Activated CD4-positive, alpha-beta T cell treated with anti-CD3 and anti-CD28 coated beads, Interleukin-2, amount 10 ng/mL, durations not matched to agents 24 days and 14 days (primary cell): ENCODE measurements at places on chromosomes 13 and 19. TPM values are rescaled to one million over a fixed set of nuclear protein-coding genes. Genes with fewer than 3 reads are reported as not detected.

Gene KLK3
- not detected in 2 replicates for total RNA-seq

Gene PTGER1
- 0.78 and 1.1 TPM in 2 replicates for total RNA-seq

Gene ZNF283
- 4.0 and 5.7 TPM in 2 replicates for total RNA-seq

DNA sequence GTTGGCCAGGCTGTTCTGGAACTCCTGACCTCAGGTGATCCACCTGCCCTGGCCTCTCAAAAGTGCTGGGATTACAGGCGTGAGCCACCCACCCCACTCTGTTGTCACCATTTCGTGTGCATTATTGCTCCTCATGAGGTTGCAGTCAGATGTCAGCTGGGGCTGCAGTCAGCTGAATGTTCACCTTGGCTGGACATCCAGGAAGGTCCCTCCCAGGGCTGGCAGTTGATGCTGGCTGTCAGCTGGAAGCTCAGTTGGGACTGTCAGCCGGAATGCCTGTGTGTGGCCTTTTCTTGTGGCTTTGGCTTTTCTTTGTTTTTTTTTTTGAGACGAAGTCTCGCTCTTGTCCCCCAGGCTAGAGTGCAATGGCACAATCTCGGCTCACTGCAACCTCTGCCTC is 6.6 kb downstream of the MEGF8 start:
- no peaks in the 10 kb centered on the region for H3K27me3 ChIP-seq
- H3K27ac ChIP-seq = no peak overlapping the region
- no peaks in the 10 kb centered on the region for H3K36me3 ChIP-seq
- no peak overlapping the region for H3K4me3 ChIP-seq

- H3K4me3 ChIP-seq = no peak overlapping the region
- H3K4me1 ChIP-seq = peaks cover 3% of the 10 kb centered on the region
- no peak overlapping the region for H3K27ac ChIP-seq
- peaks cover 3% of the 10 kb centered on the region for H3K27me3 ChIP-seq
Observed at GRCh38 chr19:55546822-55547614, 1.7 kb upstream of the SBK3 start.

- no peaks in the 10 kb centered on the region for H3K4me1 ChIP-seq
- no peak overlapping the region for H3K4me3 ChIP-seq
- no peak overlapping the region for H3K27ac ChIP-seq
Observed at GRCh38 chr13:110581506-110582185, 20.1 kb upstream of the RAB20 start.

DNA sequence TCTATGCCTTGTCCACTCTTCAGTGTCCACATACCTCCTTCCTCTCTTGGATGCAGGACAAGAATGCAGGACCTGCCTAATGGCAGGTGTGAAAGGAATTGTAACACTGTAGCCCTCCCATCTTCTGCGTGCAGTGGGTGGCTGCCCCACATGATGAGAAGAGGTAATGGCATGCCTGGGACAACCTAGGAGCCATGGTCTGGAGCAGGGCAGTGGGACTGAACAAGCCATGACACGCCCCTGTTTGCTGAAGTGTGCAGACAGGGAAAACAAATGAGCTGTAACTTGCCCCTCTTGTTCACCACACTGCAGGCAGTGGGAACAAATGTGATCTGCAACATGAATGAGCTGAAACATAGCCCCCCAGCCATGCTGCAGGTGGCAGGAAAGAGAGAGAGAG is 192.2 kb downstream of the PCDH17 start:
- H3K27ac ChIP-seq = no peak overlapping the region
- H3K36me3 ChIP-seq = no peaks in the 10 kb centered on the region
- H3K4me1 ChIP-seq = no peaks in the 10 kb centered on the region
- no peak for DNase-seq

GRCh38 chr13:57630661-57631595 is 616 bp upstream of the PCDH17 start:
- H3K27ac ChIP-seq = peak overlapping the region; percentile 54
- peaks cover 61% of the 10 kb centered on the region for H3K27me3 ChIP-seq
- H3K4me1 ChIP-seq = peaks cover 16% of the 10 kb centered on the region
- peak; percentile 54 for DNase-seq
- peaks cover 6% of the 10 kb centered on the region for H3K36me3 ChIP-seq

DNA sequence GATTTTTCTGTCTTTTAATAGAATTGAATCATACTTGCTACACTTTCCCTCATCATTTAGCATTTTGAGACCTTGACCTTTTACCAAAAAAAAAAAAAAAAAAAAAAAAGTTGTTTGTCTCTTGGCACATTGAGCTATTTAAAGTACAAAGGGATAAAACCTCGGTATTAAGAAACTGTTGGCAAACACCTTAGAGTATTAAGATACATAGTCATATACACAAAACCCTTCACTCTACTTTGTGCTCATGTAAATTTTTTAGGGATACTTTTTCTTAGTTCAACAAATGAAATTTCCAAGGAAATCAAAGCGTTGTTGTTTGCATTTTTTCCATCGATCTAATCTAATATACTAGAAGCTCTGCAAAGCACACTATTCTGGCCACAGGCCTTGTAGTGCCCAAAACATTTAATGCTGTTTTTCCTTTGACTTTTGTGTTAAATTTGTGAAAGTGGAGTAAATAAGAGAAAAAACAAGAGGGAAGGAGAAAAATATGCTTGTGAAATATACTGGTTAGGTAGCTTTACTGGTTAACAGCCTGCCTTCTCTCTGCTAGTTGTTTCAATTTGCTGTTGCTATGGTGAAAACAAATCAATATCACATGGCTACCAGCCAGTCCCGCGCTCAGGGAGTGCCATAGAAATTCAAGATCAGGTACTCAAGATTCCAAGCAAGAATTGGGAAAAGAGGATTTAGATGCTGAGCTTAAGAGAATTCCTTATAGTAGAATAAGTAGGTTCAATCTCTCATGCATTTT is 2.6 kb downstream of the MBNL2 start:
- H3K4me3 ChIP-seq = peak overlapping the region; percentile 90
- peaks cover 6% of the 10 kb centered on the region for H3K36me3 ChIP-seq
- DNase-seq = peak; percentile 73

GRCh38 chr19:40417643-40417981 is 4.4 kb upstream of the PRX start:
- H3K36me3 ChIP-seq = peaks cover 8% of the 10 kb centered on the region
- no peak overlapping the region for H3K4me3 ChIP-seq

GRCh38 chr19:30175987-30176386 is 196.2 kb upstream of the ZNF536 start:
- H3K27ac ChIP-seq = no peak overlapping the region
- H3K4me3 ChIP-seq = no peak overlapping the region
- no peaks in the 10 kb centered on the region for H3K4me1 ChIP-seq

DNA sequence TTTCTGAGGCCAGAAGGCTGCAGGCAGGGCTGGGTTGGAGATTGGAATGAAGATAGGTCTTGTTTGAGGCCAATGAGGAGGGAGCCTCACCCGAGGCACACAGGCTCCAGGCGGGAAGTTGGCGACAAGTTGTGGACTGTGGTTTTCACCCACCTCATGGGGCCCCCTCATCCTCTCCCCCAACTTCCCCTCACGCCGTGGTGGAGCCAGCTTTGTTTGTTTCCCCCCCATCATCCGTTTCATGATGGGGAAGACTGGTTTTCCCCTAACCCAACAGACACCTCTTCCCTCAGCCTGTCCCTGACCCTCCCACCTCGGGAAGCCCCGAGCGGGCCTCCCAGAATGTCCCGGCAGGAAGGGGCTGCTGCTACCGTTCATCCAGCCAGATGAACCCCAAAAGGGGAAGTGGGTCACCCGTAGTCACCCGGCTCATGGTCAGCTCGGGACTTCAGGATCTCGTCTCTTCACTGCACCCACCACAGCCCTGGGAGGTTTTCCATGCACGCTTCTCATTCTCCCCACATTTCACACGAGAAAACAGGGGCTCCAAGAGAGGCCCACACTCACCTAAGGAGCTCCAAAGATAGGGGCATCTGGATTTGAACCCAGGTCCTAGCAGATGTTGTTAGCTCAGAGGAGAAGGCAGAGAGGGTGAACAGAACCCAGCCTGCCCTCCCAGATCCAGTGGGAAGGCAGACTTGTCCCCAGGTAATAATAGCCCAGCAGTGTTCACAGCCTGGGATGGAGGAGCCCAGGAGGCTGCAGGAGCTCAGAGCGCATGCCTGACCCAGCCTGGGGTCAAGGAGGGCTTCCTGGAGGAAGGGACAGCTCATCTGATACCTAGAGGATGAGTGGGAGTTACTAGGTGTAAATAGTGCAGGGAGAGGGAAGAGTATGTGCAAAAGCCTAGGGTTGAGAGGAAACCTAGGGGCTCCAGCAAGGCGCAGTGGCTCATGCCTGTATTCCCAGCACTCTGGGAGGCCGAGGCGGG is 23.5 kb downstream of the CEACAM16 start:
- DNase-seq = peak; percentile 72
- H3K4me3 ChIP-seq = peak overlapping the region; percentile 34
- H3K27me3 ChIP-seq = no peaks in the 10 kb centered on the region
- peaks cover 39% of the 10 kb centered on the region for H3K4me1 ChIP-seq

GRCh38 chr13:97108530-97108900 is 113.6 kb upstream of the MBNL2 start:
- no peak overlapping the region for H3K4me3 ChIP-seq
- H3K36me3 ChIP-seq = no peaks in the 10 kb centered on the region
- H3K27ac ChIP-seq = no peak overlapping the region
- peaks cover 20% of the 10 kb centered on the region for H3K27me3 ChIP-seq
